ENCODE measurements at places on chromosomes 3 and 15.
A peak's percentile ranks its signal among the peaks of the same experiment; 100 is the strongest.

GRCh38 chr15:56693761-56694160 is 39.5 kb downstream of the ZNF280D start:
- no peak for DNase-seq

GRCh38 chr3:152389316-152389934 is 120.7 kb downstream of the MBNL1 start:
- no peak for DNase-seq

DNA sequence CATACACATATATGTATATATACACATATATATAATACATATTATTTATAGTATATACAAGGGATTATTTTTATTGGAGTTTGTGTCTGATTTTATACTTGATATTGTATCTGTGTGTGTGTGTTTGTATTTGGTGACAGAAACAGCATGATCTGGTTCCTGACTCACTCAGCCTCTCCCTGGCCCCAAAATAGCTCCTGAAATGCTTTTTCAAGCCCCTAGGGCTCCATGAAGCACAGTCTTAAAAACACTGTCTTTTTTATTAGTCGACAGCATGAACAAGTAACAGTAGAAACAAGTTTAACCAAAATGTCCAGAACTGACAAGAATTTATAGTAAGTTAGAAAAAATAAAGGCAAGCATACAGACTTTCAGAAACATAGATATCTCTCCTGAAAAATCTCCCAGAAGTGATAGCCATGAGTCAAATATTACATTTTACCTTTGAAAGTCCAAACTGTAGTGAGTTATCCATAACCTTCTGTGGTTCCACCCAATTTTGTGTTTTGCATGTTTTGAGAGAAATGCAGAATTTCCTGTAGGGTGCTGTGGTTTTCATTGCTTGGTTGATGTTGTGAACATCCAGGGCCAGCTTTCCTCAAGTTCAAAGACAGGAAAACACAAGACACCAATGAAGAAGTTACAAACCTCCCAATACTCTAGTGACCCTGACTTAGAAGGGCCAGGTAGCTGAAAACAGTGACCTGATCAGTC is 98.5 kb upstream of the CCDC80 start:
- no peak for DNase-seq

- no peak for DNase-seq
These were observed 28.5 kb downstream of the KLHDC8B start for GRCh38 chr3:49199900-49200281.

- DNase-seq: no peak
These were observed 107.2 kb downstream of the GTPBP8 start for GRCh38 chr3:113097960-113098447.

- no peak for DNase-seq
These were observed 31.9 kb downstream of the PDIA5 start for GRCh38 chr3:123098426-123099330.

GRCh38 chr3:197406266-197406665 is 107.9 kb upstream of the DLG1 start:
- no peak for DNase-seq

DNA sequence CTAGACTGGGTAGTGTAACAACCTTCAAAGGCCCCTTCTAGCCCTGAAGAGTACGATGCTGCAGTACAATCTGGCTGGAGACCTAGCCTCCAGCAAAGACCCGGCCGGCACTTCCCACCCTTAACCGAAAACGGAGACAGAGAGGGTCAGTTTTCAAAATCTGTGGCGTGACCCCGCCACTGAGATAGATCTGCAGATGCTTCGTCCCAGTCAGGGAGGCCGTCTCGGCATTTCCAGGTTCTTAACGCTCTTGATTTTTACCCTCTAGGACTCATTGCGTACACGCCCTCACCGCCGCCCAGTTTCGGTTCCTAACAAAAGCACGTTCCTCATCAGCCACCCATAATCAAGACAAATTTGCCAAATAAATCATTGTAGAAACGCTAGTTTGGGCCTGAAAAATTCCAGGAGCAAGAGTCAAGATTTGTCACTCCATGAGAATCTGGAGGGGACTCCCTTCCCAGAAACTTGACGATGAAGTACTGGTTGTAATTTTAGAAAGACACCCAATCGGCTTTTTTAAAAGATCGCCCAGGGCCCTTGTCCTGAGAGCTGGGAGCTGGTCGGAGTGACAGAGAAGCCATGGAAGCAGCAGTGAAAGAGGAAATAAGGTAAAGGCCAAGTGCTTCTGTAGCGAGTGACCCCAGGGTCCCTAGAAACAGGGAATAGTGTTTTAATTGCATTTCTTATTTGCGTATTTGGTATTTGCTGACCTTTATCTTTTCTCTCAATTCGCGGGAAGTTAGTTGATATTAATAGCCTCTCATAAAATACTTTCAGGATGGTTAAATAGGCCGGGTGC is 868 bp upstream of the TMEM87A start:
- peak; percentile 56 for DNase-seq

DNA sequence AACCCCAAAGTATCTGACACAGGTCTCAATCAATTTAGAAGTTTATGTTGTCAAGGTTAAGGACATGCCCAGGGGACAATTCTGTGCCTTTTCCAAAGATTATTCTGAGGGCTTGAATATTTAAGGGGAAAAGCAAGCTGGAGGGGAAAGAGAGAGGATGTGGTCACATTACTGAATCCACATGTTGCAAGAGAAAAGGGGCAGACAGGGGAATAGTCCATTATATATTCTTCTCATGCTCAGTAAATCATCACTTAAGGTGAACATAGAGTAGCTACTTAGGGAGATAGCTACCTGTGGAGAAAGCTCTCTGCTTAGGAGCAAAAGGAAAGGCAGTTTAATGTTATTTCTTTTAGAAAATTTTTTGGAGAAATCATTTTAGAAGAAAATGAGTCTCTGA is 751.6 kb downstream of the SI start:
- no peak for DNase-seq

- peak; percentile 62 for DNase-seq
These were observed 22.3 kb upstream of the GPR171 start for GRCh38 chr3:151225040-151225975.

GRCh38 chr15:48667701-48668100 is 22.2 kb upstream of the FBN1 start:
- DNase-seq: no peak

DNA sequence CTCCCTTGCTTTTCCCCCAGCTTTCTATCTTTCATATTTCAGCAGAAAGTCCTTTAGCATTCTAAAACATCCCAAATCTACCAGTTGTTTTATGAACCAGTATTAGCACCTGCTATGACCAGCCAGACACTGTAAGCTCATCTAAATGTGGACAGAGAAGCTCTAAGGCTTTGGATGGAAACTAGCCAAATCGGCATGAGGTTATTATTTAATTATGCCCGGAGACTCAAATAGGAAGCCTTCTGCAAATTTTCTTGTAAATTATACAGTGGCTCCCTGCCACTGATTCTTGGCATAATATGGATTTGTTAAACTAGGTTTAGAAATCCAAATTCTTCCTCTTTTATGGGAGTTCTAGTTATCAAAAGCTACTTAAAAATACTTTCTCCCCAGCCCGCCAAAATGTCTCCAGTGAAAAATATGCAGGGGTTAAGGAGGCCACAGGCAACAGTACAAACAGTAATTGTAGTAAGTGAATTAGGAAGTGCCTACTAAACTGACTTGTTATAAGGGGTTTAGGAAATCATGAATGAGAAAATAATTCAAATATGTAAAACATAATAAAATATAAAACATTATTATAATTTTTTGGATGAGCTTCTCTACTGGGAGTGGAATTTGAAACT is 15.4 kb downstream of the MYH15 start:
- DNase-seq: no peak

DNA sequence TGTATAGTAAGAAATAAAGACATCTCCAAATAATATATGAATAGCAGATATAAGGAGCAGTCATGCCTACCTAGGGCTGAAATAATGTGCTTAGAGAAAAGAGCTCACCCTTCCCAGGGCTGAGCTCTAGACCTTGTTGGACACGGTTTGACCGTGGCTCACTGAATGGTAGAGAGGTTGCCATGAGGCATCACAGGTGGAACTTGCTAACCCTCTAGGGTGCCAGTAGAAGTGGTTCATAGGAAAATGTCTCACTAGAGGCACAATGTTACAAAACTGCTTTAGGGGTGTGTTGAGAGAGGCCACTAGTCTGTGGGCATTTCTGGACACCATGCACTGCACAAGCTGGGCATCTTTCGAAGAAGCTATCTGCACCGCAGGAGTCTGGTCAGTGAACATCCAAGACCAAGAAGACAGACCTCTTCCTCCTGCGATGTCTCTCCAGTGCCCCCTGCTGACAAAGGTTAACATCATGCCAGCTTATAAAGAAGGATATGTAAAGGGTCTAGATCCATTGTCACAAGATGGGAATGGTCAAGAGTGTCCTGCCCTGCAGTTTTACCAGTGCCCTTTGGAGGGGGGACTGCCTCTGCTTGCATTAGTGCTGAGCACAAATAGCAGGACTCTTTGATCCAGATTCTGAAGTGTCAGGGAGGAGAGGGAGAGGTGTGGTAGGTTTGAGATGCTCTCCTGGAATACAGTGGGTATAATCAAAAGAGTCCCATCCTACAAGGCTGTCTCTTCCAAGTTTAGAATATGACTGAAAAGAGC is 266.8 kb downstream of the ZNF385D start:
- no peak for DNase-seq

GRCh38 chr3:16496408-16497222 is 16.9 kb downstream of the RFTN1 start:
- DNase-seq: peak; percentile 23

- no peak for DNase-seq
These were observed 7.5 kb upstream of the MAN2A2 start for GRCh38 chr15:90895571-90896117.

DNA sequence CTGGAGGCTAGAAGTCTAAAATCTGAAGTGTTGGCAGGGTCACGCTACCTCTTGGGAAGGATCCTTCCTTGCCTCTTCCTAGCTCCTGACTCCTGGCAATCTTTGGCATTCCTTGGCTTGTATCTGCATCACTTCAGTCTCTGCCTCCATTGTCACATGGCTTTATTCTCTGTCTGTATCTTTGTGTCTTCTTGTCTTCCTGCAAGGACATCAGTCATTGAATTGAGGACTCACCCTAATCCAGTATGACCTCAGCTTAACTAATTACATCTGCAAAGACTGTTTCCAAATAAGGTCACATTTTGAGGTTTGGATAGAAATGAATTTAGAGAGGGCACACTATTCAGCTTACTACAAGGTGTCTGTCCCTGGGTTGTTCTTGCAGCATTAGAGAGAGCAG is 31.1 kb upstream of the UTS2B start:
- DNase-seq: no peak

- DNase-seq: peak; percentile 46
These were observed 62.9 kb downstream of the FNDC3B start for GRCh38 chr3:172102123-172102882.

DNA sequence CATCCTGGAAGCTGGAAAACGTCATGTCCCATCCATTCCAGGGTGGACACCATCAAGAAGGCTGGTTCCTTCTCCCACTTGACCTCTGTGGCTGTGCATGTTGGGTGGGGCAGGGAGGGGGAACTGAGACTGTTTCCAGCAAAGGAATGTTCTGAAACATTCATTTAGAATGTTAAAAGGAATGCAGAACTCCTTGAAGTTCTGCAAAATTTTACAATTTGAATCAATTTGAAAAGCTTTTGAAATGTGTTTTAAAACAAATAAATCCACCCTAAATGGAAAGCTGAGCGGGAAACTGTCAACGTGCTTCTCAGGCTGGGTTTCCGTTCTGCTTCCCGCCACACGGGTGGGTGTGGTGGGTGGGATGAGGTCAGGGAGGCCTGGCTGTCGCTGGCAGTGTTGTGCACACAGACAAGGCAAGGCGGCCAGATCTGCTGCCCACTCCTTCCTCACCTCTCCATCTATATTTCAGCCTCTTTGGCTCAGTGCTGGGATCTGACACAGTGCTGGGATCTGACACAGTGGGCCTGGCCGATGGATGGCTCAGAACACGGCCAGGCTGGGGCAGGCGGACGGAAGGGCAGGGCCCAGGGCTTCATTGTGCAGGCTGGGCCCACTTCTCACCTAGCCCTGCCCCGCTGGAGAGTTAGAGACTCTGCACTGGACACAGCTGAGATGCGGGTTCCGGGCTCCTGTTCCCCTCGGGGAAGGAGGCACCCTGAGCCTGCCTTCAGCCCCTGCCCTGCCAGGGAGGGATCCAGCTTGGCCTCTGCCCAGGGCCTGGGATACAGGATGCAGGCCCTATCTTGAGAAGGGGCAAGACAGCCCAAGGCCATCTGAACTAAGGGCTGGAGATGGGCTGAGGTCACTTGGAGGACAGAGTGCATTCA is 110.4 kb downstream of the TMEM266 start:
- DNase-seq: no peak

- no peak for DNase-seq
These were observed 312.9 kb downstream of the ZBBX start for GRCh38 chr3:167066977-167067786.

- DNase-seq: no peak
These were observed 239.9 kb downstream of the EPHB1 start for GRCh38 chr3:135034891-135035440.

- DNase-seq: no peak
These were observed 65.4 kb downstream of the CHDH start for GRCh38 chr3:53780806-53781205.

GRCh38 chr3:90010341-90010740 is 902.9 kb downstream of the EPHA3 start:
- no peak for DNase-seq

DNA sequence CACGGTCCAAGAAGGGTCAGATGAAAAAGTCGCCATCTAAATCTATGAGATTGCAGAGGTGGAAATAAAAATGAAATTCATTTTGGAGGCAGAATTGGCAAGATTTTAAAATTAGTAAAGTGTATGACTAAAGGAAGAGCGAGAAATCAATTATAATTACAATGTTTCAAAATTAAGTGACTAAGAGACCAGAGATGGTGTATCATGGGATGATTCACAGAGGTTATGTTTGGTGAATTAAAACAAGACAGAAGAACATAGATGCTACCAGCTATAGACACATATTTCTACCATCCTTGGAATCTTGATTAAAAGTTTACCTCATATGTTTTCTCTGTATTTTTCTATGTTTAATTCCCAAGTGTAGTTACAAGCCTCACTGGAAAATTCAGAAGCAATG is 308.9 kb upstream of the DNAJC19 start:
- DNase-seq: no peak

DNA sequence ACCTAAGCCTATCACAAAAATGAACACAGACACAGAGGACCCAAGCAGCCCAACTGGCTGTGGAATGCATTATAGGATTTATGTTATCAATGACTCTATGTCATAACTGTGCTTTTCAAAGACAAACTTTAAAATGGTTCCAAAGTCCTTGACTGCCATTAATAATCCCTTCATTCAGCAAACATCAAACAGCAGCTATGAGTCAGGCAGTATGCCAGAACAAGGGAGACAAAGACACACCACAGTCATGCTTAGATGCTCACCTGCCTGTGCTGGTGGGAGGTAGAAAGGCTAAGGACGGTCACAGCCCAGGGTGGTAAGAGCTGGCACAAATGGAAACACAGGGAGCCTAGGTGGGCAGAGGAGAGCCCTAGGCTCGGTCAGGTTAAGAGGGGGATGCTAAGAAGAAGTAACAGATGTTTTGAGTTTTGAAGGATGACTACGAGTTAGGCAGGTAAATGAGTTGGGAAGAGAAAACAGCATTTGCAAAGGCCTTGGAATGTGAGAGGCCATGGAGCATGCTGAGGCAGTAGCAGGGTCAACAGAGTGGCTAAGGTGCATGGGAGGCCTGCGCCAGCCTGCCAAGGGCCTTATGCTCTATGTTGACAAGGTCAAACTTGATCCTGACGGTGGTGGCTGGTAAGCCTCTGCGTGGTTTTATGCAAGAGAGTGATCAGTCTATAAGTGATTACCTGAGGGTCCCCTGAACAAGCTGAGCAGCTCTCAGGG is 23.0 kb downstream of the NMNAT3 start:
- no peak for DNase-seq

GRCh38 chr15:52503788-52504496 is 24.7 kb downstream of the MYO5A start:
- no peak for DNase-seq

All from CD4-positive, alpha-beta T cell treated with Interleukin-15 for 4 hours (primary cell).